ENCODE measurements at places on chromosomes 6 and 20.
A peak's percentile ranks its signal among the peaks of the same experiment; 100 is the strongest.

DNA sequence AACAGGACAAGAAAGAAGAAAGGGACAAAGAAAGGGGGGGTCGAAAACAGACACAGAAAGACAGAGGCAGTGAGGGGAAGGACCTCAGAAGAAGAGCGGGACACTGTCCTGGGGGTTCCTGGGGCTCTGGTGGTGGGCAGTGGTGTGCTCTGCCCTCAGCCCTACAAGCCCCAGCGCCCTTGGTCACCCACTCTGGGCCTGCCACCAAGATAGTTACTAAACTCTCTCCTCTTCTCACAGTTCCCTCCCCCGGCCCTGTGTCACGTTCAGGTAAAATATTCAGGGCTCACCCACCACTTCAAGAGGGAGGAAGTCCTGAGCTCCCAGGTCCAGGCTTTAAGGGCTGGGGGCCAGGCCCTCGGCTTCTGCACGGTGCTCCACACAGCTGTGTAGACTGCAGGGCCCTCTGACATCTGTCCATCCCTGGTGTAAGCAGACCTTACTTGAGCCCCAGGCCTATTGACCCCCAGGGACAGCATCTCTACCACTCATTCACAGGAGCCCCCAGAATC is 87.4 kb downstream of the MRPL14 start:
- DNase-seq = no peak

DNA sequence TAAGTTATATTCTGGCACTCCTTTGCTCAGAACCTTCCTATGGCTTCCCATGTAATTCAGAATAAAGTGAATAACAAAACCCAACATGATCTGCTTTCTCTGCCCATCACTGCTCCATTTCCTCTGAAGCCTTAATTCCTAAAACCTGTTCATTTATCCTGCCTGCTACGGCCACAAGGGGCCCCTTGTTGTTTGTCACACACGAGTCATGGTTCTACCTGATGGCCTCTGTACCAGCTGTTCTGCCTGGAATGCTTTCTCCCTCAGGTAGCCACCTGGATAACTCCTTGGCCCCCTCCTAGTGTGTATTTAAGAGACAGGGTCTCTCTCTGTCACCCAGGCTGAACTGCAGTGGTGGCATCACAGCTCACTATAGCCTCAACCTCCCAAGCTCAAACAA is 26.8 kb downstream of the ERGIC3 start:
- DNase-seq = no peak

DNA sequence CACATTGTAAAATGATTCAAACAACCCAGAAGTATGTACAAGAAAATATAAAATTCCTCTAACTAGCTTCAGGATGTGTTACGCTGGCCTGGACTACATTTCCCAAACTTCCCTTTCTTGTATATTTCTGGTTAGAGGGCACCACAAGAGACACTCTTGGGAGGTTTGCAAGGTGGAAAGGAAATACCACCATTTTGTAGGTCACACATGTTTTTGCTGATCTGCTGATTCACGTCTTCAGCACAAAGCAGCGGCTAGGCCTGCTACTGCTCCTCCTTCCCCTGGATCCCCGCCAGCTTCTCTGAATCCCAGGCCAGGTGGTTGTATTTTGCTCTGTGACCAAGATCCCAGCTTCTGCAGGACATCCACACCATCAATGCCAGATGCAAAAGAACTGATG is 104.2 kb downstream of the AGPAT4 start:
- no peak for DNase-seq

GRCh38 chr20:63161176-63161651 is 54.7 kb downstream of the YTHDF1 start:
- DNase-seq = no peak

GRCh38 chr6:127111526-127111925 is 6.9 kb upstream of the RSPO3 start:
- DNase-seq = no peak

GRCh38 chr20:38842558-38842981 is 37.1 kb downstream of the PPP1R16B start:
- DNase-seq = no peak

- DNase-seq = no peak
These were observed 11.4 kb upstream of the TAF8 start for GRCh38 chr6:42038811-42039408.

DNA sequence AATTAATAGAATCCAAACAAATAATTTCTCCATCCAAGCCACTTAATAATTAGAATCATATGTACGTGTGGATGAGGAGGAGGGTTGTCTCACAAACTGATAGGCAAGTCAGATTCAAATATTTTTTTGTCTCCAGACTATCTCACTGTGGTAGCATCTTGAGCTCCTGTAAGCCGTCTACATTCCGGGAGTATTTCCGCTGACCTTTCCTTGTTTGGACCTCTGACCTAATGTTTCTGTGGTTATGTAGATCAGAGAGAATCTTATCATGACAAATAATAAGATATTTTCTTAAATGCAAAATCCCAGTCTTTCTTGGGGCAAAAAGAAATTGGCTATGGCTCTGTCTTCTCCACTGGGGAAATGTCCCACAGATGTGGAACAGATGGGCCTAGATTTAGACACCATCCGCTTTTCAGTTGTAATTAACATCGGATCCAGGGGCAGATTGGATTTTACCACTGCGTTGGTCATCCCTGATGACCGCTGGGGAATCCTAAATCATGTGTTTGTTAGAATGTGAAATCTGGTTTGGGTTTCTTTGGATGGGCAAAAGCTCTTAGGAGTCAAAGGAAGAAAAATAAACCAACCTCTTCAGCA is 197.1 kb upstream of the RIN2 start:
- DNase-seq = no peak

GRCh38 chr6:52063584-52064344 is 23.6 kb downstream of the PKHD1 start:
- DNase-seq = peak; percentile 24

- DNase-seq = no peak
These were observed 311.5 kb downstream of the HDGFL1 start for GRCh38 chr6:22880686-22881433.

GRCh38 chr6:115612216-115612615 is 448.5 kb downstream of the FRK start:
- no peak for DNase-seq

- no peak for DNase-seq
These were observed 11.9 kb downstream of the ASF1A start for GRCh38 chr6:118905851-118906250.

- DNase-seq = no peak
These were observed 3.9 kb upstream of the SYS1 start for GRCh38 chr20:45359069-45359405.

GRCh38 chr6:44139351-44139743 is 12.0 kb downstream of the TMEM63B start:
- DNase-seq = no peak

GRCh38 chr6:5674141-5674540 is 332.6 kb downstream of the NRN1 start:
- no peak for DNase-seq

DNA sequence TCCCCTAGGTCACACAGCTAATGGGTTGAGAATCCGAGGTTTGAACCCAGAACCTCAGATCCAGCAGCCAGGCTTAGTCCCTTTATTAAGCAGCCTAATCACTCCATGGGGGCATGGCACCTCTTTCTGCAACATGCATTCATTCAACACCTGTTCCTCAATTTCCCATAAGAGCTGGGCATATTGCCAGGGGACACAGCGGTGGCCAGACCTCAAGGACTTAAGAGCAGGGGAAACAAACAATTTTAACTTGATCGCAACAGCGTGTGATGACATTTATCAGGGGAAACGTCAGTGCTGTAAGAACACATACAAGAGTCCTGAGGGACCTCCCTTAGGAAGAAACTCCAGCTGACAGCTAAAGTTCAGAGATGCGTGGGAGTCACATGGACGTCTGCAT is 267.4 kb upstream of the CDH4 start:
- no peak for DNase-seq

DNA sequence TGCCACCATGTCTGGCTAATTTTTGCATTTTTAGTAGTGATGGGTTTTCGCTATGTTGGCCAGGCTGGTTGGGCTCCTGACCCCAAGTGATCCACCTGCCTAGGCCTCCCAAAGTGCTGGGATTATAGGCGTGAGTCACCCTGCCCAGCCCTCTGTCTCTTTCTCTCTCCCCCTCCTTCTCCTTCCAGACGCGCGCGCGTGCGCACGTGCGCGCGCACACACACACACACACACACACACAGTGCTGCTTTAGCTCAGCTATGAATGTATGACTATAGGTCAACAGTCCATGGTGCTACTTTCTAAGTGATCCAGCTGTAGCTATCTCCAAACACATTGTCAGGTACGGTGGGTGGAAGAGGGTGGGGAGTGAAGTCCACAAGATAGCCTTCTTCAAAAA is 449.5 kb downstream of the PHF3 start:
- DNase-seq = no peak

- DNase-seq = no peak
These were observed 26.0 kb upstream of the CCDC167 start for GRCh38 chr6:37525460-37526357.

DNA sequence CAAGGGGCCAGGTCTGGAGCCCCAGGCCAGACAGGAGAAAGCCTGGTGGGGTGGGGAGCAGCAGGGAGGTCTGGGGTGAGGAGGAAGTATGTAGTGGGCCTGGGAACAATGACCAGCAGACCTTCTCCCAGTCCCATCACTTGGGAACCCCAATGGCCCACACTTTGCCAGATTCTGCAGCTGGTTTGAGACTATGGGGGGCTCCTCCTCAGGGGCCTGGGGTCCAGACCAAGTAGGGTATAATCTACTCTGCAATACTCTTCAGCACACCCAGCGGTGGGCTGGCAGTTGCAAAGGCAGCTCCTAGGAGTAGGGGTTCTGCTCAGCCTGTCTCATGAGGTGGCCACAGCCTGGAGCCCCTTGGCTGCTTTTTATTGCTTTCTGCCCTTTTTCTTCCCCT is 52.8 kb downstream of the NPEPL1 start:
- no peak for DNase-seq

DNA sequence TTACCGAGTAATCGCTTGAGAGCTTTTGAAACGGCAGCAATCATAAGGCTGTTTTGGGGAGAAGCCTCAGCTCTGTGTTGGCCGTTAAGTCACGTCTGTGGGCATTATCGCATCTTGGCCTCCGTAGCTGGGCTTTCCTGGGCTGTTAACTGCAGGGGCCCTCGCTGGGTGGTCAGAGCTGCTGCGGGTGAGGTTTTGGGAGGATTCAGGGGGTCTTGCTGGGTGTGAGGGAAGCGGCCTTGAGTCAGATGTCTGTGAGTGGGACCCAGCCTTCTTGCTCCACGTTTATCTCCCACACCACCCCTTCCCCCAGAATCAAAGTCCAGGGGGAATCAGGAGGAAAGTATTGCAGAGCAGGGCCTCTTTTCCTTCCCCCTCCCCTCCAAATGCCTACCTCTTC is 3.2 kb upstream of the APCDD1L start:
- no peak for DNase-seq

GRCh38 chr6:40556881-40557280 is 30.3 kb downstream of the LRFN2 start:
- no peak for DNase-seq

GRCh38 chr20:15625981-15626380 is 947.3 kb downstream of the KIF16B start:
- DNase-seq = no peak

GRCh38 chr6:11865680-11866300 is 87.2 kb upstream of the ADTRP start:
- no peak for DNase-seq

GRCh38 chr6:20952699-20953474 is 418.6 kb downstream of the CDKAL1 start:
- DNase-seq = no peak

GRCh38 chr20:25532015-25532751 is 53.1 kb downstream of the NINL start:
- no peak for DNase-seq

DNA sequence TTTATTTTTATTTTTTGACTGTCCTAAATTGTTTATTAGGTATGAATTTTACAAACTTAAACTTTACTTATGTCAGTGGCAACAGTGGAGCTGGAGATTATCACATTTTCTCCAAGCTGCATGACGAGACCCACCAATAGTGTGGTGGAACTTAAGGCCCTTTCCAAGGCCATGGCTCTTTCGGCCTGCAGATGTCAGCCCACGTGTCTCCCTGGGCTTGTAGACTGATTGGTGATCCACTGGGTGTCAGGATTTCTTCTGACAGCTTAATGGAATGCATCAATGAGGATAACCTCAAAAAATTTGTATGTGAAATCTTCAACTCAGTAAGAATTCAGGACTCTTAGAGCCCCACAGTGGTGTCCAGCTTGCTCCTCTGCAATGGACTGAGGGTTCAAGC is 32.3 kb upstream of the OVOL2 start:
- DNase-seq = no peak

DNA sequence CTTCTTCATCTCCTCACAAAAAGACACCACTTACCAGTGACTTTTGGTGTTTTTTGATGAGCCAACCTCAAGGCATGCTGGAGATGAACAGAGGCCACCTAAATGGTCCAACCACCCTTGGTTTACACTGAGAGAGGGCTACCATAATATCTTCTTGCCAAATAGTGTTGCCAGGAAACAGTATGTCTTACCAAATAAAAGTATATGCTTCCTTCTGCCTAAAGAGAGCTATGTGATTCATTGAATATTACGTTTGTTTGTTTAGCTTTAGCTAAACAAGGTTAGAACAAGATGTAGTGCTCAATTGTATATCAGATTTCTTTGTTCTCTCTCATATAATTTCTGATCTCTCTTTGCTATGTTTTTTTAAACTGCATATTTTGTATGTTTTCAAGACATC is 40.6 kb upstream of the BMP6 start:
- DNase-seq = no peak

GRCh38 chr6:69581581-69581980 is 215.2 kb downstream of the LMBRD1 start:
- DNase-seq = no peak

- no peak for DNase-seq
These were observed 100.3 kb downstream of the EDN3 start for GRCh38 chr20:59400708-59401107.

GRCh38 chr6:166318227-166318626 is 10.0 kb upstream of the PRR18 start:
- DNase-seq = no peak

DNA sequence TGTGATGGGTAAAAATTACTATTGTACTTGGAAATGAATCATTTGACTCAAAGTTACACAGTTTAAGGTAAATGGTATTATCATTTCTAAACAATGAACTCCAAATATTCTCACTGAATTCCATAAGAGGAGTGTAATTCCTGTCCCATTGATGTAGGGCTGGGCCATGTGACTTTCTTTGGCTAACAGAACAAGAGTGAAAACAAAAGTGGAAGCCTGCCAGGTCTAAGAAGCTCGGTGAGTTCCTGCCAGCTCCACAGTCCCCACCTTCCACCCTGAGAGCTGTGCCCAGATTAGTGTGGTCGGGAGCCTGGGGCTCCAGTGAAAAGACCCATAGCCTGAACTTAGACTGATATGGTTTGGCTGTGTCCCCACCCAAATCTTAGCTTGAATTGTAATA is 24.6 kb downstream of the TBXT start:
- DNase-seq = no peak

GRCh38 chr6:31702405-31702818 is 712 bp downstream of the ABHD16A start:
- no peak for DNase-seq

DNA sequence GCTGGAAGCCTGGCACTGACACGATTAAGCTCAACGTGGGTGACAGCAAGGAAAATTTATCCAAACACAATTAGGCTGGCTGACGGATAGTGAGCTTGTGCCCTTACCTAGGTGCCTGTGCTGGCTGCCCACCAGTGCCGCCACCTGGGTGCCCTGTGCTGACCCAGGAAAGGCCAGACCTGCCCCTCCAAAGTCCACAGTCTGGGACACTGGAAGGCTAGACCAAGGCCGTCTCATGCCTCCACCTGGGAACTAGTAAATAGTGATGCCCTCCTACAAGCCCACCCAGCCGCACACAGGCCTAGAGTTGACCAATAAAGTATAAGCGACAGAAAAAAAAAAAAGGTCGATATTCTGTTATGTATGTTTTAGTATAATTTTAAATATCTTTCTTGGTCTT is 142.6 kb upstream of the MCHR2 start:
- DNase-seq = no peak

GRCh38 chr6:3377536-3378397 is 79.1 kb downstream of the SLC22A23 start:
- DNase-seq = no peak

Measured in stimulated activated CD8-positive, alpha-beta memory T cell treated with anti-CD3 and anti-CD28 coated beads, Interleukin-15, amount 100 ng/mL, for 1 hour (primary cell).